ENCODE measurements at places on chromosomes 3 and 15.

GRCh38 chr3:89851974-89852621 lies 744.7 kb downstream of the EPHA3 start:
- no peak for DNase-seq

- no peak for DNase-seq
Observed at GRCh38 chr3:119716998-119717397, 14.2 kb downstream of the CFAP91 start.

GRCh38 chr15:69508659-69509058 lies 56.0 kb downstream of the RPLP1 start:
- DNase-seq, result no peak

GRCh38 chr3:97102641-97103040 lies 288.2 kb downstream of the EPHA6 start:
- DNase-seq, result no peak

GRCh38 chr3:111610189-111610588 lies 15.0 kb upstream of the ZBED2 start:
- DNase-seq, result peak; percentile 92

- DNase-seq, result peak; percentile 35
Observed at GRCh38 chr15:91348752-91349500, 248.9 kb downstream of the SV2B start.

DNA sequence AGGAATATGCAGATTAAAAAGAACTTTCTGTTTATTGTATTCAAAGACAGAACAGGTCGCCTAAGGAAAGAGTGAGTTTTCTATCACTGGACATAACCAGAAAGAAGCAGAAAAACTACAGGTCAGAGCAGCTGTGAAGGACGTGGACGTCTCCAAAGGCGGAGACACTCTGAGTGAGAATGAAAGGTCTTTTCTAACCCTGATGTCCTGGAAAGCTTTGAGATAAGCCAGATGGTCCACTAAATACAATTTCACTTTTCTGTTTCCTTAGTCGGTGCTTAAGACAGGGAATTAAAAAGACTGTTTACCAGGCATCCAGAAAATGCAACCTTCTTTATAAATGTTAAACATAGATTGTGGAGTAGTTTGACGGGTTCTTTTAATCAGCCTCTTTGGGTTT lies 360.4 kb downstream of the FGF12 start:
- no peak for DNase-seq

DNA sequence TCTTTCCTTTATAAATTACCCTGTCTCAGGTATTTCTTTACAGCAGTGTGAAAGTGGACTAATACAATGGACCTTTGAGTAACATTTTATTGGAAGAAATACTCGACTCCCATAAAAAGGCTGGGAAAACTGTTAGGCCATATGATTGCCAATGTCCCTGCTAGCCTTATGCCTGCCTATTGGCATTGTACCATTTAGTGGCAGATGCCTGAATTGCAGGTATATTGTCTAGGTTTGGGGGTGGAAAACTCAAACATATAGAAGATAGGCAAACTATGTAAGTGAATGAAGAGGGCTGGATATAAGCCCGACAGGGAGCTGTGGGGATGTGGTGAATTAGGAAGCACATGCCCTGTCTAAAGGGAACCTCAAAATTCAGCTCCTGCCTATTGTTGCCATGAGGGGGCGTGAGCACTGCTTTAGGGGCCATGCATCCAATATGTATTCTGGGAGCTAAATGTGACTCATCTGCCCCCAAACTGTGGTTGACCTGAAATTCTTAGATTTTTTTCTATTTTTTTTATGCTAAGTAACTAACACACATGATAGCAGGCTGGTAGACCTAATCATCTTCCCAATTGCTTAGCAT lies 65.2 kb upstream of the TRA2B start:
- peak; percentile 25 for DNase-seq

Data from activated CD4-positive, alpha-beta T cell treated with anti-CD3 and anti-CD28 coated beads, Interleukin-10, Interleukin-2, amounts not matched to agents 100 ng/mL and 50 ng/mL, durations not matched to agents 16 hours and 8 hours (primary cell).